ENCODE measurements at places on chromosomes 11 and 22. TPM values are rescaled to one million over a fixed set of nuclear protein-coding genes. Genes with fewer than 3 reads are reported as not detected.

The MUC6 gene
- total RNA-seq: not detected

The PRMT3 gene
- total RNA-seq: 31.6 TPM

The MRGPRX4 gene
- not detected for total RNA-seq

The MYO18B gene
- total RNA-seq: not detected

The RTCB gene
- total RNA-seq: 165 TPM

The MS4A4E gene
- not detected for total RNA-seq

The LTO1 gene
- total RNA-seq: 18.2 TPM

The TMPRSS4 gene
- total RNA-seq: 42.4 TPM

The PKP3 gene
- total RNA-seq: 328 TPM

The MAPK1 gene
- total RNA-seq: 28.8 TPM

The ALDH3B1 gene
- total RNA-seq: 6.1 TPM

The FGF19 gene
- not detected for total RNA-seq

The OR52I2 gene
- not detected for total RNA-seq

The SLC43A3 gene
- 3.2 TPM for total RNA-seq

The MPEG1 gene
- total RNA-seq: not detected

The DGAT2 gene
- total RNA-seq: 2.6 TPM

The HEPN1 gene
- not detected for total RNA-seq

The TIMM10 gene
- 71.2 TPM for total RNA-seq

The PTPN5 gene
- not detected for total RNA-seq

The RPS13 gene
- 1,001 TPM for total RNA-seq

The NPTXR gene
- under 0.01 TPM for total RNA-seq

The FLRT1 gene
- 0.26 TPM for total RNA-seq
